ENCODE measurements at places on chromosomes 3 and 15.

DNA sequence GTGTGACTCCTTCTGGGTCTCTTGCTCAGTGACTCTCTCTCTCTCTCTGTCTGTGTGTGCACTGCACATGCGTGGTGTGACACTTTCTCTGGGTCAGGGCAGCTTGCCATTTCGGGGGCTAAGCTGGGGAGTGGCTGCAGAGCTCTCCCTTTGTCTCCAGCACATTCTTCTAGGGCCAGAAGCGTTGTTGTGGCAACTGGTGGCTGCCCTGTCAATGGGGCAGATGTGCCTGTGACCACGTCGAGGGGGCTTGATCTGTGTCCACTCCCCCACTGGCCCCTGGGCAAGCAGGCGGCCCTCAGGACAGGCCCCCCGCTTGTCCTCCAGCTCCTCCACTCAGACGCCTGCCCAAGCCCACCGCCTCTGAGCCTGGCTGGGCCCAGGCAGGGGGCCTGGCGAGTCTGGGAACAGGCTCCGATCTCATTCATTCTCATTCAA, 67.8 kb downstream of the WNT7A start:
- DNase-seq: no peak

- no peak for DNase-seq
Measured at GRCh38 chr3:16869261-16870005, 15.3 kb upstream of the PLCL2 start.

DNA sequence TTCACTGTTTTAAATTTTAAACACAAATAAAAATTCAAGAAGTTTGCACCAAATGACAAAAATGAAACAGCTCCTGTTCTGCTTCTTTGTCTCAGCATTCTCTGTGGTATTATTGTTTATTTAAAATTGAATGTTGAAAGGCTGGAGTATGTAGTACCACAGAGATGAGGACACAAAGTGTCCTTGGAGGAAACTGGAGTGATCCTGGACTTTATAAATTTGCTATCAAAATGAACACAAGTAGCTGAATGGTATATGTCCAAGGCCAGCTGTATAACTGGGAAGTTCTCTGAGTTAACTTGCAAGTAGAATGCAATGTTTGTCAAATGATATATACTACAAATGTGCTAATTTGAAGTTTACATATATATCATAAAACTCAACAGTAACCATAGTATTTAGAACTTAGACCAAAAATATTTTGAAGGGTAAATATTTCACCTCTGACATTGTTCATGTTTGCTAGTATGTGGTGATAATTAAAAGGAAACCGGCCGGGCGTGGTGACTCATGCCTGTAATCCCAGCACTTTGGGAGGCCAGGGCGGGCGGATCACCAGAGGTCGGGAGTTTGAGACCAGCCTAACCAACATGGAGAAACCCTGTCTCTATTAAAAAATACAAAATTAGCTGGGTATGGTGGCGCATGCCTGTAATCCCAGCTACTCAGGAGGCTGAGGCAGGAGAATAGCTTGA, 12.3 kb downstream of the BTLA start:
- peak; percentile 8 for DNase-seq

GRCh38 chr15:100383302-100384107, 41.7 kb upstream of the ADAMTS17 start:
- no peak for DNase-seq

DNA sequence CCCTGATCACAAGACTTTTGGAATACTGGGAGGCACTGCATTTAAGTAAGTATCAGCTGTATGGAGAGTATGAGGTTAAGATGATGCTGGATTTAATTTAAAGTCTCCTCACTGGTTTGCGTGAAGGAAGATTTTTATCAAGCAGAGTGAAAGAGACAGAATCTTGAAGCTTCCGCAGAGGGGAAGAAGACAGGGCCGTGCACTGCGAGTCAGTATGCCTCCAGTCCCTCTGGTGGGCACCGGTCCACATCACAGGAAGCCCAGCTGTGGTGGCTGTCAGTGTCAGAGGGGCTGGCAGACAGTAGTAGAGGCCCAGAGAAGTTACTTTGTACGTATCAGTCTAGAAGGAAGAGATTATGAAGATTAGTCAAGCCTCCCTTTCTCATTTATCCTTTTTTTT, 379.0 kb upstream of the TPRG1 start:
- no peak for DNase-seq
